Fibroblast of skin of left biceps (primary cell): ENCODE measurements at places on chromosomes 4 and X.
A peak's percentile ranks its signal among the peaks of the same experiment; 100 is the strongest.

- DNase-seq = no peak
Measured at GRCh38 chrX:7086384-7086783, 61.1 kb upstream of the STS start.

DNA sequence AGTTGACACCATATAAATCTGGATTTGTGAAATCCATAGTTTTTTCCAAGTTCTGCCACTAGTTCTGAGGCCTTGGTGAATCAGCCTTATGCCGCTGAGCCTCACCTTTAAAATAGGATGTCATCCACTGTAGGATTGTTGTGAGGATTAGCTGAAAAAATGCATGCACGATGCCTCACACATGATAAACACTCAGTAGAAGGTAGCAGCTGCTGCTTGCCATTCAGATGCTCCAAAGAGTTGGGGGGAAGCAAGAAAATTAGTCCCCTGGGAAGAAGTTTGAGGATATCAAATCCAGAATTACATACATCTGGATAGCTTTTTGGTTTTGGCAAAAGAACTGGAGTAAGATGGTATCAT lies 7.4 kb downstream of the MMAA start:
- no peak for DNase-seq

GRCh38 chrX:2446815-2447214 lies 54.0 kb downstream of the DHRSX start:
- no peak for DNase-seq

DNA sequence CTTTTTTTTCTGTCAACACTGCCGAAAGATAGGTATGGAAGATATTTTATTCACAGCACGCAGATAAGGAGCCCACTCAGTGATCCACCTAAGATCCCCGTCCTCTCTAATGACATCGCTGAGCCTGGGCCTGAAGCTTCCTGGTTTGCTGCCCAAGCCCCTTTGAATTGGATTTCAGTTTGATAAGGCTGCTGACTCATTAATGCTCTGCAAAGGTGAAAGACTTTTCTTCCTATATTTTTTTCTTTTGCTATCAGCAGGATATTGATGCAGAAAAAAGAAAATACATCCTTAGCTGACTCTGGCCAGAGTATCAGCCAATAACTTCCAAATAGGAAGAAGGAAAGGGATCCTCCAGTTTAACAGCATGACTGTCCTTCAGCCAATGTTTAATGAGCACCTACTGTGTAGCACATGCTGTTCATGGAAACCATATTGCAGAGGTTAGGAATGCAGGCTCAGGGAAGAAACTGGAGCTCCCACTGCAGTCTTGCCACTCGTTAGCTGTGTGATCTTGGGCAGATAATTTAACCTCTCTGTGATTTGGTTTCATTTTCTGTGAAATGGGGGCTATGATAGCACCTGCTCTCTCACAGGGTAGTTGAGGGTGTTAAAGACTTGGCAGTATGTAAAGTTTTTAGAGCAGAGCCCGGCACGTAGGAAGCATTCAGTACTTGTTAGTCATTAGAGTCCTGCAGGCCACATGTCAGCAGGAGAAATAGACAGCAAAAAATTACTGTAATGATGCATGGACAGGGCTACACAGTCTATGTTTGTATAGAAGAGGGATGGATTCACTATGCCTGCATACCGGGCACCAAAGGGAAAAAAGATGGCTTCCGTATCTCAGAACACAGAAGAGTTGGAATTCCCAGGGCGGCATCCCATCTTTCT lies 39.3 kb downstream of the EVC start:
- DNase-seq = no peak

DNA sequence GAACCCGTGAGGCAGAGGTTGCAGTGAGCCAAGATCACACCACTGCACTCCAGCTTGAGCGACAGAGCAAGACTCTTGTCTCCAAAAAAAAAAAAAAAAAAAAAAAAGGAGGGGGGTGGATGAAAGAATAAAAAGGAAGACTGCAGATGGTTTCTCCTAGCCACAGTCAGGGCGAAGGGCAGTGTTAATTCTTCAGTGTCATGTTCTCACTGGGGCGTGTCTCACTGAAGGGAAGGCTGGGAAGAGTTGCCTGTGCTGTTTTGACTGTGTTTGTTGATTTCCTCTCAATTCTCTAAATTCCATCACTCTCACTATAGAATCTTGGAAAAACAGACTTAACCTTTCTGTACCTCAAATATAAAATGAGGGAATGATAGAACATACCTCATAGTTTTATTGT lies 71.6 kb upstream of the DHX15 start:
- DNase-seq = no peak

DNA sequence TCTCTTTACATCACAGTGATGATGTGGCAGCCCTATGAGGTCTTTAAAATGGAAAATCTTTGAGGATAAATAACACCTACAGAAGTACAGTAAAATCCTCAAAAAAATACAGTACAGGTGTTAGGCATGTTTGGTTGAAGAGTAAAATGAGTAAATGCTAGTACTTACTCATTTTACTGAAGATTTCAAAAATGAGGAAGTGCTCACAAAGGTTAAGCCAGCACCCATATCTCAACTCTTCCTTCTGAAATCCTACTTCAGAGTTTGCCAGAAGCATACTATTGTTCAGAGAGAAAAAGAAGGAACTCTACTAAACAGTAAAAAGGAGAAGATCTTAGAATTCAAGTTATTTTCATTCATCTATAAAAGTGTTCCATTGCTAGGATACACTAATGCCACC lies 130.9 kb downstream of the CBR4 start:
- no peak for DNase-seq

DNA sequence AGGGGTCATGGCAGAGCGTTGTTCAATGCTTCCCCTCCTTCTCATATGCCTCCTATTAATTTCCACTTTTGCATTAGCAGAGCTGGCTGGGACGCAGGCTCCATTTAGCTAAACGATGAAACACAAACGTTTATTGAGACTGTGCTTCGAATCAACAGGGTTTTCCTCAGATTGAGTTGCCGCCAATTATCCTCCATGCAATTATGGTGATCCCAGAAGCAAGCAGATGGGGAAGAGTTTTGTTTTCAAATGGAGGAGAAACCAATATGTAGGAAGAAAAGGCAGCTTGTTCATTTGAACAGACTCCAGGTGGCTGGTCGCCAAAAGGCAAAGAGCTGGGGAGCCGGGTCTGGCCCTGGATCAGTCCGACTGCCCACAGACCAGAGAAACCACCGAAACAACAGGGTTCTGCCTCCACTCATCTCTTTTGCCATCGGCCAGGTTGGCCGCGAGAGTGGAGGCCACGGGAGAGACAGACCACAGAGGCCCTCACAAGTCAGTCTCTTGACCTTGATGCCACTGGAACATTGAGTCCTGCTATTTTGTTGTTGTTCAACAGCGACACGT lies 184.8 kb downstream of the GBA3 start:
- no peak for DNase-seq

DNA sequence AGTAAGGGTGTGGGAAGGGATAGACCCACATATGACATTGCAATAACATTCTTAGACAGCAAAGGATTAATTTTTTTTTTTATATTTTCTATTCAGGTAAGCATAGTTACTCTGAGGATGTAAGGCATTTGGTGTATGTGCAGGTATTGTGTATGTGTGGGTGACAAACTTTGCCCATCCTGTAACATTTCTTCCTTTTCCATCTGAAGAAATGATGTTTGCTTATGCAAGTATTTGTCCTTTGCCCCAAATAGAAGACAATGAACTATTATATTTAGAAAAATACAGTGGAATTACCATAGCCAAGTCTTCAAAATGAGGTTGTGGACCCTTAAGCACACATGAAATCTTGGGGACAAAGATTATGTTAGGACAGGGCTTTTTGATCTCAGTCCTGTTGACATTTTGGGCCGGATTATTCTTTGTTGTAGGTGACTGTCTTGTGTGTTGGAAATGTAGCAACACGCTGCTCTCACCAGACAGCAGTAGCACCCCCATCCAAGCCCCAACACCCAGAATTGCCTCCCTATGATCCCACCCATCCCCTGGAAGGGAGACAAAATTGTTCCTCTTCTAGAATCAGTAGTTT lies 1244.7 kb downstream of the STIM2 start:
- DNase-seq = no peak

DNA sequence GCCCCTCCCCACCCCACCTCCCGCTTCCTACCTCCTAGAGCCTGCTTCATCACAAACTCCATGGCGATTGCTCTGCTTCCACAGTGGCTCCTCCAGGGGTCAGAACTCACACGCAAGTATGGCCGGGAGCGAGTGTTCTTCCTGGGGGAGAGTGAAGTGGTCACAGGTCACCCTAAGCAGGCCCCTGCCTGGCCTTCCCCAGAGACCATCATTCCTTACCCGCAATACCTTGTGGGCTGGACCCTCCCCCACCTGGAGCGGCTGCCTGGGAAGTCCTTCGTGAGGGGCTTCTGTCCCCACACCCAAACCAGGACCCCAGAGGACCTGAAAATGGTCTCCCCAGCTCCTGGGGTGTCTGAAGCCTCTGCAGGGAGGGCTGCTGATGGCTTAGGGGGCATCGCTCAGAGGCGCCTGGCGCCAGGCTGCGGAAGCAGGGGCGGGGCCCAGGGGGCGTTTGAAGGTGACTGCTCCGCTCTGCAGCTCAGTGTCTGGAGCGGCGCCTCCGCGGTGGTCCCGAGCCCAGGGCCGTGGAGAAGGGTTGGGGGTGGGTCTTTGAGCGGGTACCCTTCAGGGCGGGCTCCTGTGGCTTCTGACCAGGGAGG lies 1.4 kb downstream of the CPLX1 start:
- no peak for DNase-seq

DNA sequence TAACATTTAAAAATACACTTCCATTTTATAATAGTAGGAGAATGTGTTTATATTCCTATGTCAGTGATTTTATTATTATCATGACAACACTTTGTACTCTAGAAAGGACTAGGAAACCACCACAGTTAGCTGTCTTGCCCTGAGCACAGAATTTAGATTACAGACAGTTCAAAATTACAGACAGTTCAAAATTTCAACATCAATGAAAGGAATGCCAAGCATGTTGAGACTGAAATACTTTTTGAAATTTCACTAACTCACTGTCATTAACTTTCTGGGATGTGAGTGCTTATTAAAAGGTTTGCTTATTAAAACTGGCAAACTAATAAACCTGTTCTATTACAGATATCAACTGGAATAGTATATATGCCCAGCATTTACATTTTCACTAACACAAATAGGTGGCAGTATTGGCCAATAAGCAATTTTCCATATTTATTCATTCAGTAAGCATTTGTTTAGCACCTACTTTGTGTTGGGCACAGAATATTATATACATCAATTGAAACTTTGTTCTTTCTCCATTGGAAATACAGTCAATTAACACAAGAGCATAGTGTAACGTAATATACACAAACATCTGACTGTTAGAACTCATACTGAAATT lies 179.4 kb downstream of the FBXW7 start:
- DNase-seq = peak; percentile 12

DNA sequence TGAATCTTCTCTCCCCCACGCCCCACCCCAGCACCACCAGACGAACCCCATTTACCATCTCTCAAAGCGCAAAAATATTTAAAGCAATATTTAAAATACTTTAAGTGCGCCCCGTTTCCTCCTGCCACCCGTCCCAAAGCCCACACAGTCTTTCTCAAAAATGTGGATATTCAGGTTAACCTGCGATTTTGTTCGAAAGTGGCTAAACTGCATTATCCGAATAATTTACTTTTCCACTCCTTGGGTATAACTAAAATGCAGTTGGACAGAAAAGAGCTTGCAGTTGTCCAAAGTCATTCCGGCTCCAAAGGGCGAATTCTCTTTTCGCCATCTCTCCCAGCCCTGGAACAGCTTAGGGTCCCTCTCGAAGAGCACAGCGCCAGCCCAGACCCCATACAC lies 662 bp downstream of the SMIM43 start:
- DNase-seq = no peak

DNA sequence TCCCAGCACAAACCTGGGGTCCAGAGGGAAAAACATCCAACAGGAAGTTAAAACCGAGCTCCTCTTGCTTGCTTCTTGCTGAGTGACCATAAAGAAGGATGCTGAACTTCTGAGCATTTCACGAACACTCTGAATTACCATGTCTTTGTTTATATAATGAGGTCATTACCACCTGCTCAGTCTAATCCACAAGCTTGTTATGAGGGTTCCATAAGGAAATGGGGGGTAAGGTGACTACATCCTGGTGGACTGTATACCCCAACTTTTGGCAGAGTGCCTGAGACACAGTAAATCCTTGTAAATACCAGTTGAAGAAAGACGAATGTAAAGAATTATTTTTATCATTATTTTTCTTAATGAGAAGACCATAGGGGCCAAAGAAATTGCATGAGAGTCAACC lies 16.8 kb downstream of the CCDC149 start:
- DNase-seq = no peak

GRCh38 chr4:158807691-158808090 lies 38.9 kb downstream of the FNIP2 start:
- no peak for DNase-seq

GRCh38 chrX:121598356-121598755 lies 550.9 kb downstream of the GLUD2 start:
- DNase-seq = no peak

- no peak for DNase-seq
Measured at GRCh38 chr4:152277333-152277732, 258.6 kb downstream of the FBXW7 start.

DNA sequence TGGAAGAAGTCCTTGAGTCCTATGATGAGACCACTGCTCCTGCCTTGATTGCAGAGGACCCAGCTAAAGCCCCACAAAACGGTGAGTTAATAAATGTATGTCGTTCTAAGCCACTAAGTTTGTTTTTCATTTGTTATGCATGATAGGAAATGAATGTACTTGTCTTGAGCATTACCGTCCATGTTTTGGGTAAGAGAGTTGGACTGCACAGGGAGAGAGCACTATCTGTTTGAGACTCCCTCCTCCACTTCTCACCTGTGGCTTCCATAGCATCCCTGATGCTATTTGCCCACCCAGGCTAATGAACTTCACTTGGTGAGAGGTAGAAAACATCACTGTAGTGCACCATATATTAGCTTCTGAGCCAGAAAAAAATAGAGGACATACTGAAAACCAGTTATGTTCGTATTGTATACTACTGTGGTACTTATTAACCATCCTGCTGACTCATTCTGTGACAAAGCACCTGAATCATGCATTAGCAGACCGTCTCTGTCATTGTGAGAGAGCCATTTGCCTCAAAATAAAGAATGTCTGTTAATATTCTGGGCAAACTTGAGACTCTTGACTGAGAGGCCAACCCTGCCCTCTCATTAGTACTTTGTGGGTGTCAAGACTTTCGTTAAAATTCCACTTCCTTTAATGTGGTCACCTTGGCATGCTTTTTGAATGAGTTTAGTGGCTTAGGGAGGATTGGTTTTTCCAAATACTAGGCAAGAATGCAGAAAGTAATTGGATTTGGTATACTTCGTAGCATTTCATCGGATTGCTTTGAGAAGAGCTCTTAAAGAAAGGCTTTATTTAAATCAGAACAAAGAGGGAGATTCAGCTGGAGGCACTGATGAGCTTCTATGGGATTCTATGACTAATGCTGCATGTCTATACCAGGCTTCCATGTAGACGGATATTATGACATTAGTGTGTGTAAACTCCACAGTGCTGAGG lies 99.3 kb upstream of the GRPR start:
- peak; percentile 29 for DNase-seq

DNA sequence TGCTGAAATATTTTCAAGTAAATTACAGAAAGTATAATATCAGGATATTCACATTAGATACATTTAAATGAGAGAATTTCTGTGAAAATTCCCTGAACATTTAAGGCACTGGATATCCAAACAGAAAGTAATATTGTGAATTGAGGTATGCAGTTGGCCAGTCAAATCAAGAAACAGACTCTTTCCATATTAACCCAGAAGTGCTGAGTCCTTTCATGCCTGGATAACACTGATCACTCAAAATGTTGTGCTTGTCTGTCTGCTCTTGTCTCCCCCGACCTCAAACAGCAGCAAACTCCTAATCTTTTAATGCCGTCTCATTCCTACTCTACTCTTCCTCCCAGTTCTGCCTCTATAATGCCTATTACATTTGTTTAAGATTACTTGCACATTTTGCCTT lies 51.2 kb downstream of the TBC1D9 start:
- no peak for DNase-seq
